NCI-H2171 treated with DMSO at 0.1 percent for 48 hours (cell line): ENCODE measurements at places on chromosomes 11 and 22.

GRCh38 chr11:119729951-119730613, 1.1 kb upstream of the NECTIN1 start:
- DNase-seq: no peak

DNA sequence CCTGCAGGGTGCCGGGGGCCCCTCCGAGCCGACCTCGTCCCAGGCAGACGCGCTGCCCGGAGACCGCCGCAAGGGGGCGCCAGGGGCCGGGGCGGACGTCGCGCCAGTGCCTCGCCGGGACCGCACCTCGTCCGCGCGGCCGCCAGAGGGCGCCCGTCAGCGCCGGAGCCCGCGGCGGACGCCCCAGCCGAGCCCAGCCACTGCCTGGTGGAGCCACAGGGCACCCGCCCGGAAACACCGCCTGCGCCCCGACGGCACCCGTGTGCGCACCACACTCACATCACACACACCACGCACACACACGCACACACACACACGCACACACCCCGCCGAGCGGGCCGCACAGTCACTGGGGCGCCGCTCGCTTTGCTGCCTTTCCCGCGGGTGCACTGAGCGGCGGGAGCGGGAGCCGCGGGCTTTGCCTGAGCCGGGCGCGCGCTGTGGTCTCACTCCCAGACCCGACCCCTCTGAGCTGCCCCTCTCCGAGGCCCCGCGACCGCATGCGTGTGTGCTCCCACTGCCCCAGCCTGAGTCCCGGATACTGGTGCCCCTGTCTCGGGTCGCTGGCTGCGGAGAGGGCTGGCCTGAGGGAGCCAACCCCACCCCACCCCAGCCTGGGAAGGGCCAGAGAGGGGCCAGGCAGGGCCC, 449.3 kb downstream of the OPCML start:
- DNase-seq: no peak

- DNase-seq: no peak
Observed at GRCh38 chr22:27518531-27519340, 282.8 kb downstream of the MN1 start.

DNA sequence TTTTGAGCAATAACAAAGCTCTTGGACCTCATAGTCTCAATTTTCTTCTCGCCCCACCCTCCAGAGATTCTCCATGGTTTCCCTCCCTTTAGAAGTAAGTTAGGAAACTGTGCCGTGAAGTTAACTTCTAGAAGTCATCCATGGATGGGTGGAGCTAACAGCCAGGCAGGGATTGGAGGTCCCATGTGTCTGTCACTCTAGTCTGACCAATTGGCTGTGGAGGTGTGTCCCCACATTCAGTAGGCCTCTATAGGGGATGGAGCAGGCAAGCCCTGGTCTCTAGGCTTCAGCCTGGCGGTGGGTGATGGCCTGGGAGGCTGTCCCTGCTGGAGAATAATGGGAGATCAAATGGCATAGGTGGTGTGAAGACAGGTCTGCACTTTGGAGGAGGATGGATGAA, 50.7 kb downstream of the TP53I11 start:
- DNase-seq: no peak

DNA sequence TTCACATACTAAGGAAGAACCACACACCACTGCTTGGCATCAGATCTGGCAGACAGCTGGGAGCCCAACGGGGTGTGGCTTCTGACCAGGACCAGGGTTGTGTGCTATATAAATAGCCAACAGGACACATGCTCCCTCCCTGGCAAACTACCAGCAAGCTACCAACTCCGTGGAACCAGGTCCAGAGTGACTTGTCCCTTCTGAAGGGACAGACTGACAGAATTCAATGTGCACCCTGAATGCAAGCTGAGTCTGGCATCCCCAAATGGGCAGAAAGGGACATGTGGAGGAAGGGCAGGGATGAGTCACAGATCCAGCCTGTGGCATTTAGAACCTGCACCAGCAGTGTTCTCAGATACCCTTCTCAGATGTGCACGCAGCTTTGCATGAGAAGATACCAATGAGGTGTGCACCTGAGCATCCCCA, 92.9 kb downstream of the MICAL3 start:
- no peak for DNase-seq

- no peak for DNase-seq
Observed at GRCh38 chr11:16402654-16403447, 46.5 kb upstream of the SOX6 start.
